CD4-positive, alpha-beta T cell treated with Interleukin-6 for 4 hours (primary cell): ENCODE measurements at places on chromosomes 6 and 20.

DNA sequence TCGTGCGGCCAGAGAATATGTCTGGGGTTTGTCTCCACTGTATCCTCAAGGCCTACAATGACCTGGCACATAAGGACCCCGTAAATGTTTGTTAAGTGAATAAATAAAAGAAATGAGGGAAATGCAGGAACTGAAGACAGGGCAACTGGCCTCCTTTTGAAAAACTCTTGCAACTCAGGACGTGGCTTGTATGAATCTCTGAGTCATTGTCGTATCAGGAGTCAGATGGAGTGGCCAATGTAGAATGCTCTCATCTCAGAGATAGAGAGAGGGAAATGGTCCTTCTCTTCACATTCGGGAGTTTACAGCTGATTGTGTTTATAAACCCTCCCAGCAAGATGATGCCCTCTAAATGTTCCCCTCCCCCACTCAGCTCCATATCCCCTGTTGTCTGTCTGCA lies 57.1 kb downstream of the UST start:
- no peak for DNase-seq

GRCh38 chr6:124800222-124800621 lies 162.0 kb upstream of the RNF217 start:
- DNase-seq, result no peak

GRCh38 chr6:53411451-53411850 lies 62.7 kb upstream of the ELOVL5 start:
- DNase-seq, result no peak

- DNase-seq, result no peak
Observed at GRCh38 chr6:167485186-167485978, 160.5 kb downstream of the TTLL2 start.

- DNase-seq, result no peak
Observed at GRCh38 chr6:132041706-132042105, 90.5 kb upstream of the CCN2 start.

- DNase-seq, result no peak
Observed at GRCh38 chr6:38587766-38588362, 51.9 kb downstream of the BTBD9 start.

DNA sequence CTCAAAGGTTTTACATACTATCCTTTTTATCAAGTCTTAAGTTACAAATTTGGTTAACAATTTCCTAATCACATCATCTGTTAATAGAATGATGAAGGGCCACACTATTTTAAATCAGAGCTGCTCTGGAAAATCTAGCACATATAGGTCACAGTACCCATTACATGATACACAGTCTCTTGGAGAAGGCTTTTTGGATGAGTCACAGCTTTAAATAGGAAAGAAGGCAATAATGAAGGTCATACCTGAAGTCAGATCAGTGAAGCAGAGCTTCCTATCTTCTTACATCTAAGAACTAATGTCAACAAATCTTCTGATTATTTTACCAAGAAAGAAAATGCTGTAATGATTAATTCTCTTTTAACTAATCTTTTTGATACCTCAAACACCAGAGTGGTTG lies 248.5 kb downstream of the BTBD9 start:
- DNase-seq, result no peak

GRCh38 chr6:128757961-128758360 lies 125.0 kb upstream of the LAMA2 start:
- no peak for DNase-seq

DNA sequence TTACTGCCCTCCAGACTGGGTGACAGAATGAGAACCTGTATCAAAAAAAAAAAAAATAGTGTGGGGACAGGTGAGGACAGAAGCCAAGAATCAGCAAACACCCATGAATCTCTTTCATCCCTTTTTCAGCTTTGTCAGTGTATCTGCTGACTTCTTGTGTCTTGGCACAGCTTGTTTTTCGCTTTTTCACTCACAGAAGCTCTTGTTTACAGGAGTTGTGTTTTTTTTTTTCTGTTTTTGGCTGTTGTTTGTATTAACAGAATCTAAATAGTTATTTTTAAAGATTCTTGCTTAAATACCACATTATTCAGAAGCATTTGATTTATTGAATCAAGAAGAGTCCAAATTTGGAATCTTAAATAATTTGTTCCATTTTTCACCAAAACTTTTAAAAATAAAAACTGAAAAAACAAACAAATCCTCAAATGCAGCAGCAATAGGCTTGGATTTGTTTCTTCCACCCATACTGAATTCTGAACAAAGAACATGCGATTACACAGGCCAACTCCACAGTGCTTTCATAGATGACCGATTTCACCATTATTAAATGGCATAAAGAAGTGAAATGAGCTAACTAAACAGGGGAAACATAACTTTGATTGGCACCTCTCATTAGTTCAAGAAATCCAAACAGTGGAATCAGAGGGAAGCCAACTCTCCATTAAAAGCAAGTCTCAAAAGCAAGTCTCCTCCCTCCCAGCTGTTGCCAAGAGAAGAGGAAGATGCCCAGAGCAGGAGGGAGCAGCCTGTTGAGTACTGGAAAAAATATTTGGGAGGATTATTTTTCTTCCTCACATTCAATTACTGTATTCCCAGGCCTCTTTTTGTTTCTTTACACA lies 27.2 kb upstream of the GPR63 start:
- no peak for DNase-seq

GRCh38 chr20:24935140-24935539 lies 13.9 kb upstream of the CST7 start:
- no peak for DNase-seq

- no peak for DNase-seq
Observed at GRCh38 chr20:63544958-63545516, 2.5 kb downstream of the SRMS start.

DNA sequence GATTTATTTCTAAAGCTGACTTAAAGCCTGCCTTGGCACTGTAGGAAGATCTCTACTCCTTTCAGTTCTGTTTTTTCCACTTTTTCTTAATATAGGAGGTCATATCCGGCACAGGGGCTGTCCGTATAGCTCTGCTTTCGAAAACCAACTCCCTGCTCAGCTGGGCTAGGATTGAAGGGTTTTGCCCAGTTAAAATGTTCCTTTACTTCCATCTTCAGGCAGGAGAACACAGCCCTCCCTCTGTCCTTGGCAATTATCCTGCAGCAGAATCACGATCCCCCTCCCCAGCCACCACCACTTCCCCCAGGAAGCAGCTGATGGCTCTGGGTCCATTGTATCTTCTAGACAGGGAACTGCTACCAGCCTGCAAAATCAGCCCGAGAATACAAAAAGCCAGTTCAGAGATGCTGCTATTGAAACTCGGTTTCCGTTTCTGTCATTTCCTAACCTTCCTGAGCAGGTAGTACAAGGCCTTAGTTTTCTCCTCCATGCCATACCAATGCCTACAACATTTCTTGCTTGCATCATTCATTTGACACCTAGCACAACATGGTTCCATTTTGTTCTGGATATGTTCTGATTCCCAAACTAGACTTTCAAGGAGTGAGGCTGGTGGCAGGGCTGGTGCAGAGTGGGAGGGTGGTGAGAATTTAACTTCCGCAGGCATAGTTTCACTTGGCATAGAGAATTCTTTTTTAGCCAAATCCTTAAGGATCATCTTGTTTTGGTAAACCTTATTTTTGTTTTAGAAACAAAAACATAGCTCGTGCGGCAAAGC lies 53.9 kb downstream of the FAM50B start:
- DNase-seq, result no peak

DNA sequence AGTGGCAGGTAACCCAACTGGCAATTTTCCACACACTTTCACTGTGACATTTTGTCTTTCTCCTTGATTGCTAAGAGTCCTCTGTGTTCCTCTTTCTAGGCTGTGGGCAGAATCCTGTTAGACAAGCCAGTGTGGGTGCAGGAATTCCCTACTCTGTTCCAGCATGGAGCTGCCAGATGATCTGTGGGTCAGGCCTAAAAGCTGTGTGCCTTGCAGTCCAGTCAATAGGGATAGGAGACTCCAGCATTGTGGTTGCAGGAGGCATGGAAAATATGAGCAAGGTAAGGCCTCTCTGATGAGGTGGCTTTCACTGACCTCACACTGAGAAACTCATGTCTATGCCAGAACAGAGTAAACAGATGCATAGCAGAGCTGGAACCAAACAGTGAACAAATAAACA lies 5.1 kb downstream of the ACAT2 start:
- no peak for DNase-seq

DNA sequence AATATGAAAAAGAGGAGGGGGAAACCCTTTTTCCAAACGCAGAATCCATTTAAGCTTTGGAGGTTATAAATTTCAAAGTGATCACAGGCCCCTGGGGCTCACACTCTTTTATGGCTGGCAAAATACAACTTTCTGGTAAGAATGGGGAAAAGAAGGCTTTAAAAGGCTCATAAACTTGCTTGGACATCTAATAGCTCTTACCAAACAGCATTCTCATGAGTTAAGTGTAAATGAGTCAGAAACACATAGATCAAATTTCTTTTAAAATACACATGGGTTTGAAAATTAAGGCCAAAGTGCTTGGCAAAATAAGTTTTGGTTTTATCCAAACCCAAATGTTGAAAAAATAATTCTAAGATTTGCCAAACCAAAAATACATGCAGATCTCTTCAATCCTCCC lies 154.6 kb downstream of the SOBP start:
- DNase-seq, result no peak

GRCh38 chr6:131894493-131895424 lies 56.4 kb downstream of the CCN2 start:
- DNase-seq, result no peak

GRCh38 chr20:1555952-1556351 lies 1.6 kb downstream of the SIRPD start:
- peak; percentile 21 for DNase-seq

GRCh38 chr6:147941143-147941542 lies 401.5 kb upstream of the SASH1 start:
- no peak for DNase-seq

DNA sequence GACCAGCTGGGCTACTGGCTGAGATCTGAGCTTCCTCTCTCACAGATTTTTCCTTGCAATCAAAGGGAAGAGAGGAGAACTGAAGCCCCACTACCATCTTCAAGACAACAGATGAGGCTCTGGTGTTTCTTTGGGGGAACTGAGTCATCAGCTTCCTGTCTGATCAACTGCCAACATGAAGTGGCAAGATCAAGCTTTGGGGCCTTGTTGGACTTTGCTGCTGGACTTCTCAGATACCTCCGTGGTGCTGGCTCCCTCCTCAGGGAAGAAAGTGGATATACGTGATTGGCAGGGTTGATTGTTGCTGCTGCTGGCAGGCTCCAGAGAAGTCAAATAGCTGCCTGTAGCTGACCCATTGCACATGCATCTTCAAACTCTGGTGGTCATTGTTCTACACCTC lies 3.6 kb upstream of the TOX2 start:
- DNase-seq, result no peak

DNA sequence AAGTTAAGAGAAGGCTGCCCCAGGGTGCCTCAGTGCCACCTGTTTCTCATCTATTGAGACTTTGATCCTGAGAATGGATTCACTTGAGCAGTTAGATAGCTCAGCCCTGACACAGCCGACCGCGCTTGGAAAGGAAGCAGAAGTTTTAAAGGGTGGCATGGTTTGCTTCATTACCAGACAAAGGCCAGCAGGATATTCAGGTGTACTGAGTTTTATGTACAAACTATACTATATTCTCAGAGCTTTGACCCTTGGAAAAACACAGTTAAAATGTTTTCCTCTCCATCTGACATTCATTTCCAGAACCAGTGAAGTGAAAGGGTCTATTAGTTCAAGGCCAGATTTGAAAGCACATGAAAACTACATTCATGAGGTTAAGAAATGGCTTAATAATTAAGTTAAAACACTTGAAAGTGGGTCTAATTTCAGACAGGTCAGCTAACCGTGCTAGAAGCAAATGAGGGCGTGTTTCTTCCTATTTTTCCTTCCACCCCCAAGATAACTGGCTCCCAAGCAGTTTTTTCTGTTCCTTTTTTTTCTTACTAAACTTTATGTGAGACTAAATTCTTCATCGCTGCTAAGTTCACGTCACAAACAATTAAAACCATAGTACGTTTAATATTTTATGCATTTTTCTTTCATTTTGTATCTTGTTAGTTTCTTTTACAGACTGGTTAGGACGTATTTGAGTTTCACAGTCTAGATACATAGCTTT lies 385.3 kb upstream of the SOX4 start:
- no peak for DNase-seq

GRCh38 chr20:56616716-56617115 lies 12.4 kb upstream of the TFAP2C start:
- no peak for DNase-seq

- no peak for DNase-seq
Observed at GRCh38 chr20:63704749-63705117, 3.0 kb downstream of the ARFRP1 start.

GRCh38 chr20:54255157-54255556 lies 47.3 kb downstream of the PFDN4 start:
- no peak for DNase-seq

GRCh38 chr20:38171675-38172043 lies 6.6 kb upstream of the TGM2 start:
- no peak for DNase-seq

- no peak for DNase-seq
Observed at GRCh38 chr20:24453869-24454268, 15.6 kb upstream of the SYNDIG1 start.

GRCh38 chr6:55058682-55059081 lies 115.6 kb upstream of the HCRTR2 start:
- no peak for DNase-seq

GRCh38 chr20:49762940-49763766 lies 49.5 kb upstream of the B4GALT5 start:
- no peak for DNase-seq

GRCh38 chr20:290084-290831 lies at the start of gene C20orf96:
C20orf96 (minus strand) TSS chr20:290750; CDS start chr20:290610, 140 bp downstream.
- peak; percentile 94 for DNase-seq

DNA sequence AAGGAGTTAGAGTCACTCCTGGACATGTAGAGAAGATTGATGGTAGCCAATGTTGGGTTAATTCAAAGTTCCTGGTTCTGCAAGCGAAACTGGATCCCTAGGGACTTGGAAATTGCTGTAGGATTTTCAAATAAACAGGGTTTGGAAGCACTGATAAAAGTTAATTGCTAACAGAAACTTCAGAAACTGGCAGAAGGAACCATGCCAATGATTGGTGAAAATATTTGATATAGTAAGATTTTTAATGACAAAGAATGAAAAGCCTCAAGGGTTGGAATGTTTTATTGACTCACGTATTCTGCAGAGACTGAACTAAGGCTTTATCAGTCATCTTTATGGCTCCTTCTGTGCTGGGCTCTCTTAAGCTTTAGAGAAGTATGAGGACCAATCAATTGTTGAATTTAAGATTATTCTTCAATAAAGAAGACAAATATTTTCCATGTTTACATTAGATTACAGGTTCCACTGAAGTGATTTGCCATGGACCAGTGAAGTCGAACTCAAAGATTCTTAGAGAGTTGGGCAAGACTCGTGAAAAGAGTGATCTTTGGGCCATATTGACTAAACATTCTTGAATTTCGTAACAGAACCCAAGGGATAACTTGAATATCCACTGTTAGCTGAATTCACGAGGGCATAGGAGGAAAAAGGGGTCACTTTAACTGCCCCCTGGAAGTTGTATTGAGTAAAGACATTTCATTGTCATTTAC lies 371.4 kb downstream of the HDGFL1 start:
- no peak for DNase-seq

GRCh38 chr6:149897855-149898744 lies at the start of gene RAET1E:
RAET1E (minus strand) TSS chr6:149898113; CDS start chr6:149890901, 7,212 bp downstream.
- DNase-seq, result no peak

GRCh38 chr20:61724376-61724775 lies 341.3 kb downstream of the TAF4 start:
- no peak for DNase-seq

GRCh38 chr6:45513213-45513618 lies 135.5 kb upstream of the SUPT3H start:
- no peak for DNase-seq

GRCh38 chr6:52497652-52498408 lies 77.7 kb downstream of the EFHC1 start:
- DNase-seq, result no peak
